ENCODE measurements at places on chromosomes 1 and 21. TPM values are rescaled to one million over a fixed set of nuclear protein-coding genes. Genes with fewer than 3 reads are reported as not detected.

DIO1 gene
- total RNA-seq = not detected

GIPC2 gene
- 0.32 TPM for total RNA-seq

ANKRD65 gene
- total RNA-seq = 0.17 TPM

EDARADD gene
- total RNA-seq = 7.1 TPM

RIMKLA gene
- total RNA-seq = 1.9 TPM

PEF1 gene
- total RNA-seq = 55.1 TPM

ARHGEF19 gene
- total RNA-seq = 9.9 TPM

CLCA1 gene
- not detected for total RNA-seq

COL24A1 gene
- total RNA-seq = 0.12 TPM

VCAM1 gene
- 0.41 TPM for total RNA-seq

AKNAD1 gene
- total RNA-seq = not detected

CHD1L gene
- total RNA-seq = 40.7 TPM

TMED5 gene
- 65.3 TPM for total RNA-seq

SPRR1B gene
- total RNA-seq = not detected

ICOSLG gene
- 3.2 TPM for total RNA-seq

NPR1 gene
- total RNA-seq = 0.07 TPM

FTCD gene
- 1.00 TPM for total RNA-seq

GJA9 gene
- total RNA-seq = not detected
